ENCODE measurements at places on chromosomes 6 and 20. TPM values are rescaled to one million over a fixed set of nuclear protein-coding genes. Genes with fewer than 3 reads are reported as not detected.

Gene ARFGAP1
- 63.1 TPM for total RNA-seq

Gene BTN1A1
- total RNA-seq, result not detected

Gene ELOVL4
- 3.4 TPM for total RNA-seq

Gene LAMA2
- 0.40 TPM for total RNA-seq

GRCh38 chr6:107215334-107215733 is 100.0 kb upstream of the BEND3 start:
- ATAC-seq, result no peak

GRCh38 chr6:169339731-169340309 is 86.2 kb upstream of the THBS2 start:
- ATAC-seq, result no peak

GRCh38 chr20:57069442-57069841 is 197.0 kb downstream of the BMP7 start:
- no peak for ATAC-seq

DNA sequence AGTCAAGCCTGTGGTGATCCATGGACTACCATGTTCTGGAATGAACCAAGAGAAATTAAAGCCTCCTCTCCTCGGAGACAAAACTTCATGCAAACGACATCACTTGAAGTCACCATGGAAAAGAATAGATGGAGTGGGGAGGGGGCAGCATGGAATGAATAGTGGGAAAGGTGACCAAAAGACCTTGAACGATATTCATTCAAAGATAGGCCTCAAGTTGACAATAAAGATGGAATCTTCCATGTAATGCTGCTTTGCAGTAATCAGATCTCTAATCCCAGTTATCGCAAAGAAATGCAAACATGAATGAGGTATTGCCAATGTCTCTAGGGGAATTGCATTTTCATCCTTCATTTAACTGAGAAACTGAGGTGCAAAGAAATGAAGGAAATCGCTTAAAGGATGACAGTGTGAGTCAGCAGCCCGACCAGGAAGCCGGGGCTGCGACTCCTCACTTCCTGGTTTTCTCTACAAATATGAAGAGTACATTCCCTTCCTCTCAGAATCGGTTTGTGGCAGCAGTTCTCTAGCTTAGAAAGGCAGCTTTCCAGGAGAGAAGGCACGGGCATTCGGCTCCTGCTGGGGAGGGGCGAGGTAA is 65.6 kb upstream of the RREB1 start:
- ATAC-seq, result no peak

DNA sequence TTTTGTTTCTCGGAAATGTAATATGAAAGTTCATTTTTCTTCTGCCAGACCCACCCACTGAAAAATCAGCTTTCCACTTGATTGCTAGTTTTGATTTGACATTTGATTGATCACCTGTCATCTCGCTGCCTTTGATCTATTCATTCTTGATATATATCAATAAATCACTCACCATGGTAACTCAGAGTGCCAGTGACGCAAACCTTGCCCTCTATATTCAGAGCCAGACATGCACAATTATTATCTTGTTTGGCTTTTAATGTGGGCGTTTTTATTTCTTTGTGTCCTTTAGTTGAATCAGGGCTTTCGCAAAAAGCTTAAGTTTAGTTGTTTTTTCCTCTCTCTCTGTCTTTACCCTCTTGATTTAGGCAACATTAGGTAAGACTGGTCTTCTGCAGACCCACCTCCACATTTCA is 2.0 kb downstream of the TSHZ2 start:
- ATAC-seq, result peak; percentile 54

GRCh38 chr6:148395583-148396101 is 53.0 kb downstream of the SASH1 start:
- no peak for ATAC-seq

Data from activated T-helper 17 cell treated with anti-CD3 and anti-CD28 coated beads, Interleukin-2, amount 50 U/mL, for 72 hours (primary cell).